ENCODE measurements at places on chromosomes 11 and 22. TPM values are rescaled to one million over a fixed set of nuclear protein-coding genes. Genes with fewer than 3 reads are reported as not detected.

The RAB38 gene
- 1.4 TPM for total RNA-seq

The CHRM1 gene
- total RNA-seq, result not detected

The TCP11L1 gene
- total RNA-seq, result 17.9 TPM

The RBFOX2 gene
- total RNA-seq, result 124 TPM

The KRTAP5-11 gene
- total RNA-seq, result not detected

The KCNJ4 gene
- total RNA-seq, result not detected

The OTOG gene
- total RNA-seq, result not detected

The ACR gene
- total RNA-seq, result not detected

The CELSR1 gene
- total RNA-seq, result 0.29 TPM

The GP1BB gene
- total RNA-seq, result 3.0 TPM

The MUC5B gene
- total RNA-seq, result not detected

The PDGFD gene
- 4.3 TPM for total RNA-seq

The MAPK8IP2 gene
- total RNA-seq, result under 0.01 TPM

The DEFB131B gene
- total RNA-seq, result not detected

The HORMAD2 gene
- total RNA-seq, result not detected

The OR52E8 gene
- total RNA-seq, result not detected

The SAA1 gene
- not detected for total RNA-seq

The SHISAL1 gene
- 0.86 TPM for total RNA-seq

The FOSL1 gene
- total RNA-seq, result 31.4 TPM

The EXPH5 gene
- total RNA-seq, result 0.86 TPM

The SCUBE1 gene
- total RNA-seq, result not detected

The MLC1 gene
- not detected for total RNA-seq

The PKP3 gene
- total RNA-seq, result 4.9 TPM

The NAALAD2 gene
- total RNA-seq, result 0.58 TPM

The C11orf87 gene
- total RNA-seq, result not detected

The OR52N4 gene
- total RNA-seq, result not detected

The ADORA2A gene
- not detected for total RNA-seq

The ZNF280A gene
- total RNA-seq, result not detected

The LGALS12 gene
- not detected for total RNA-seq

The PDE2A gene
- total RNA-seq, result 0.86 TPM

The PGR gene
- 2.8 TPM for total RNA-seq

The TRIM51G gene
- total RNA-seq, result not detected

The C11orf21 gene
- total RNA-seq, result under 0.01 TPM

The CEND1 gene
- 0.89 TPM for total RNA-seq

The PHOX2A gene
- not detected for total RNA-seq

The FADD gene
- total RNA-seq, result 25.5 TPM

The KCTD14 gene
- 2.6 TPM for total RNA-seq

The SMTNL1 gene
- total RNA-seq, result not detected

The CFAP300 gene
- 12.1 TPM for total RNA-seq

The ZNF74 gene
- 8.2 TPM for total RNA-seq

The ARHGAP42 gene
- 3.2 TPM for total RNA-seq

The OR5AL1 gene
- not detected for total RNA-seq

The TSGA10IP gene
- total RNA-seq, result not detected

The TMEM151A gene
- not detected for total RNA-seq

The RAG1 gene
- total RNA-seq, result 0.89 TPM

The MEI1 gene
- 4.6 TPM for total RNA-seq

All from myometrial cell (primary cell).